Fibroblast of upper back skin (primary cell): ENCODE measurements at places on chromosomes 7 and 10.

GRCh38 chr10:78441694-78442093 lies 408.0 kb downstream of the RPS24 start:
- DNase-seq: peak; percentile 66

- no peak for DNase-seq
Measured at GRCh38 chr7:110885474-110885873, 205.5 kb upstream of the LRRN3 start.

GRCh38 chr7:1714583-1715330 lies 44.7 kb downstream of the ELFN1 start:
- no peak for DNase-seq

- DNase-seq: no peak
Measured at GRCh38 chr10:75803816-75804552, 372.6 kb downstream of the LRMDA start.

DNA sequence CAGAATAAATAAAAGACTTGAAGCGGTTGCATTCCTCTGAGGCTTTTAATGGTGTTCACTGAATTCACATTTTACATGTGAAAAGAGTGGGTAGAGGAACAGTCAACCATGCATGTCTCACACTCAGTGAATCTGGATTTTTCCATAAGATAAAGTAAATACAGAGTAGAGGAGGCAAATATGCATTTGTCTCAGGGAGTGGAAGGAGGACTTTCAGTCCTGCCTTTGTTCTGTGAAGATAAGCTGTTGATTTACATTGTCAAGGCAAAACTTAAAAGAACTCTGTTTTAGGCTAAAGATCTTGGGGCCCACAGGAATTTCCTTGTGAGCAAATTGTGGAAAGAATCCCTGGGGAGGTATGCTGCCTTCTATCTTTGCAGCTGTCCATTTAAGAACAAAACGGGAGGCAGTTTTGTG lies 825.3 kb upstream of the MBL2 start:
- peak; percentile 7 for DNase-seq

DNA sequence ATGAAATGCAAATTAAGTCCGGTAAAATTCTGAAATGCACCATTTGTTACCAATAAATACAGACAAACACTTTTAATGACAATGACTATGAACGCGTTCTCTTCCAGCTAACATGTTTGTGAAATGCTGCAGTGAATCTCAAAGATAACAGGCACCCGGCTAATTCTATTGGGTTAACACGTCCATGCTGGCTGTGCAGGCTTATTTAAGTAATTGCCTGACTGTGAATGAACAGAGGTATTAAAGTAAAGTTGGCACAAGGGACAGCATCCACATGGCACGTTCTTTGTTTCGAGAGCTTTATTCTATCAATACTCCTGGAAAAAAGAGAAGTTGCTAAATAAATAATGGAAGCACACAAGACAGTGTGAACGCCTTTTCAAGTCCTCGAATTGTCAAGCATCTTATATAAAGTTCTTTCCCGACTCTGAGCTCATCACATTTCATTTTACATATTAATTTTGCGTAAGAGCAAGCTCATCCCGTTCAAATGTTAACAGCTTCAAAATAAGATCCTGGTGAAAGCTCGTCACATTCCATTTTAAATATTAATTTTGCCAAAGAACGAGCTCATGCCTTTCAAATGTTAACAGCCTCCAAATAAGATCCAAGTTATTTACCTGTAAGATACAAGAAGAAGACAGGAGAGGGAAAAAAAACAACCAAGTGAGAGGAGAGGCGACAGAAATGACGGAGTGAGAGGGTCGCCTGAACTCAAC lies 111.3 kb upstream of the RHEB start:
- no peak for DNase-seq

DNA sequence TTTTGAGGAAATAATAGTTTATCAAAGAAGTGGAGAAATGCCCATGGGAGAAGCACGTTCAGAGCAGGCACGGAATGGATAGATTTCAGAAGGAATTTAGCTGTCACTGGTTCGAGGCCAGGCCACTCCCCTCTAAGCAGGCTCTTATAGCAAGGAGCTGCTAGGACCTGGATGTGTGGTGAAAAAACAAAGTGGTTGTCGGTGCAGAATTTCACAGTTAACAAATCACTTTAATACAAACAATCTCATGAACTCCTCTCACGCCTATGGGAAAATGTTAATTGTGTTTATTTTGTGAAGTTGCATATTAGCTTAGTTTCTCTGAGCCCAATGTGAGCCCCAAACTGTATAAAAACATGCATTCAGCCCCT lies 176.3 kb downstream of the PKD1L1 start:
- no peak for DNase-seq
